Naive B cell (primary cell): ENCODE measurements at places on chromosomes 3 and 15.
A peak's percentile ranks its signal among the peaks of the same experiment; 100 is the strongest.

DNA sequence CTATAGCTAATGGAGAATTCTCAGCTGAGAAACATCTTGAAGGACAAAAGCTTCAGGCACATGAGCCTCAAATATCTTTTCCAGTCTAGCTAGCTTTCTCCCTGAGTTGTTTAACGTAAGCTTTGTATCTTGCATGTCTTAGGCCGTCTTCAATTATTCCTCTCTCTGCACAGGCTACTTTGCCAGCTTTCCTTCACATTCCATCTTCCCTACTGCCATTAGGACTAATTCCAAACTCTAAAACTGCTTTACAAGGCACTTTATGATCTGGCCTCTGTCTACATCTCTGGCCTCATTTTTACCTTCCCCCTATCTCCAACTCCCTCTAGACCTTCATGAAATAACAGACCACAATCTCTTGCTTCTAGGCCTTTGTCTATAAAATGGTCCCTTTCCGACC is 171.4 kb downstream of the GREM1 start:
- no peak overlapping the region for H3K27ac ChIP-seq
- no peaks in the 10 kb centered on the region for H3K4me1 ChIP-seq
- DNase-seq = no peak
- no peak overlapping the region for H3K4me3 ChIP-seq
- no peaks in the 10 kb centered on the region for H3K36me3 ChIP-seq
- peaks cover 14% of the 10 kb centered on the region for H3K27me3 ChIP-seq

DNA sequence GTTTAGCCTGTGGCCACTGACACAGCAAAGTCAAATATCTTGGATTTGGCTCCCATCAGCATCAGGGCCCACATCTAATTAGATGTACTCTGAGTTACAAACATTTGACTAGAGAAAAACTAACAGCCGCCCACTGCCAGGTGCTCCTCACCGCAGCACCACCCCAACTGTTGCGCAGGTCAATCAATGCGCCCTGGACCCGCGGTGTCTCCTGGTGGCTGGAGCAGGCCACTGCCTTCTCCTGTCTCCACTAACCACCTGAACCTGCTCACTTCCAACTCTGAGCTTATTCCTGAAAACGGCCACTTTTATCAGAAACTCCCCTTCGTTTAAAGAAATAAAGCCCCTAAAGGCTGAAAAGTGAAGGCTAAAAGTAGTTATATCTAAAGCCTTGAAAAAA is 4.3 kb downstream of the RIOX2 start:
- no peak overlapping the region for H3K27ac ChIP-seq
- no peak for DNase-seq
- H3K27me3 ChIP-seq = no peaks in the 10 kb centered on the region
- H3K4me3 ChIP-seq = no peak overlapping the region
- peaks cover 63% of the 10 kb centered on the region for H3K4me1 ChIP-seq

DNA sequence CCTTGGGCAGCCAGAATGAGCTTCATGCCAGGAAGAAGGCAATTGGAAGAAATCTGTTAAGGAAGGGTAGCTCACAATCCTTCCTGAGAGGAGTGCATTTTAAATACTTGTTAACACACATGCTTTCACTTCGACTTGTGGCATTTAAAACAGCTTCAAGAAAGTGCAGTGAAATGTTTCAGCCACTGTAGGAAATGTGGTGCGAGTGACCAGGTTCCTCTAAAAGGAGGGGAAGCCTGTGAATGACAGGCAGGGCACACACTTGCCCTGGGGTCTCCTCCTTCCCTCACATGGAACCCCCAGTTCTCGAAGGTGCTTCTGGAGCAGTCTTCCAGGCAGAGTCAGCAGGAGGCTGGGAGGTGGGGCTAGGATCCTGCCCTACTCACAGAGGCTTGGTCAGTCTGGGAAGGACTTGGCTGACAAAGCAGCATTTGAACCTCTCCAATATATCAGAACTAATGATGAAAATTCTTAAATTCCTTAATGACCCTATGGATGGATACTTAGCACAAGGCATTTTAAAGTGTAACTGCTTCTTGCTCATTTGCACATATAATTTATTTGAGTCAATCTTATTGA is 358.6 kb downstream of the CHST2 start:
- H3K27ac ChIP-seq = peak overlapping the region; percentile 77
- H3K36me3 ChIP-seq = peaks cover 4% of the 10 kb centered on the region
- no peaks in the 10 kb centered on the region for H3K27me3 ChIP-seq
- DNase-seq = peak; percentile 12
- peaks cover 18% of the 10 kb centered on the region for H3K4me1 ChIP-seq

DNA sequence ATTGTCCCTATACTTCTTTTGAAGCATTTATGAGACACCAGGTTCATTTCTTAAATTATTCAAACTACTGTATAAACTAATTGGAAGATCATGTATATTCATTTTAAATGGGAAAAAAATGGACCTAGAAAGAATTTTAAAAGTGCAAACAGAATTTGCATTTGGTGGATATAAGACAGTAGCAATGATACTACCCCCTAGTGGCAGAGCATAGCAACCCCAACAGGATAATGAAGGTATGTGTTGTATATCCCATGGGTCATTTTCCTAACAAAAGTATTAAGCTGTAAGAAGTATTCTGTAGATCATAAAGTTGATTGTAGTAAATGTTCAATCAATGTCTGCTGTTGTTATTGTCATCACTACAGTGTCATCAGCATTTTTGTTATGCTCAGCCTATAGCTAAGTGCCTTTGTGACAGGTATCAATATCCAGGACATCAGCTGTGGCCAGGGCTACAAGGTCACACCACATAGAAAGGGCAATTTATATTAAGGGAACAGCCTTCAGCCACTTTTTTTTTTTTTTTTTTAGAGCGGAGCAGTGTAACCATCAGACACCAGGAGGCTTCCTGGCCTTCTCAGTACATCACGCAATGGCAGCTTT is 175.8 kb downstream of the FOXB1 start:
- no peaks in the 10 kb centered on the region for H3K4me1 ChIP-seq
- no peak overlapping the region for H3K27ac ChIP-seq
- DNase-seq = peak; percentile 32
- H3K36me3 ChIP-seq = no peaks in the 10 kb centered on the region

DNA sequence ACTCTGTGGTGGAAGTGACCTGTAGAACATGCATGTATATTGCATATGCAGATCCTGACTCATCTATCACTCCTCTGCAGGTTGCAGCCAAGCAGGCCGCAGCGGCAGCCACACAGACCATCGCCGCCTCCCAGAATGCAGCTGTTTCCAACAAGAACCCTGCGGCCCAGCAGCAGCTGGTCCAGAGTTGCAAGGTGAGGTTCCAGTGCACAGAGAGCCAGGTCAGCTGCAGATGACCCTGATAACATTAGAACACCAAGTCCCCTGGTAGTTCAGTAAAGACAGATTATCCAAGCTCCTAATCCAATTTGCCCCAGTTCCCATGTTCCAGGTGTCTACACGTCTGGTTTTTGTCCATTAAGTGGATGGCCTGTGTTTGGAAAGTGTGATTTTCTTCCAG is 325.1 kb upstream of the TPM1 start:
- no peak for DNase-seq
- no peaks in the 10 kb centered on the region for H3K4me1 ChIP-seq
- H3K27me3 ChIP-seq = no peaks in the 10 kb centered on the region
- H3K4me3 ChIP-seq = no peak overlapping the region
- H3K27ac ChIP-seq = no peak overlapping the region

DNA sequence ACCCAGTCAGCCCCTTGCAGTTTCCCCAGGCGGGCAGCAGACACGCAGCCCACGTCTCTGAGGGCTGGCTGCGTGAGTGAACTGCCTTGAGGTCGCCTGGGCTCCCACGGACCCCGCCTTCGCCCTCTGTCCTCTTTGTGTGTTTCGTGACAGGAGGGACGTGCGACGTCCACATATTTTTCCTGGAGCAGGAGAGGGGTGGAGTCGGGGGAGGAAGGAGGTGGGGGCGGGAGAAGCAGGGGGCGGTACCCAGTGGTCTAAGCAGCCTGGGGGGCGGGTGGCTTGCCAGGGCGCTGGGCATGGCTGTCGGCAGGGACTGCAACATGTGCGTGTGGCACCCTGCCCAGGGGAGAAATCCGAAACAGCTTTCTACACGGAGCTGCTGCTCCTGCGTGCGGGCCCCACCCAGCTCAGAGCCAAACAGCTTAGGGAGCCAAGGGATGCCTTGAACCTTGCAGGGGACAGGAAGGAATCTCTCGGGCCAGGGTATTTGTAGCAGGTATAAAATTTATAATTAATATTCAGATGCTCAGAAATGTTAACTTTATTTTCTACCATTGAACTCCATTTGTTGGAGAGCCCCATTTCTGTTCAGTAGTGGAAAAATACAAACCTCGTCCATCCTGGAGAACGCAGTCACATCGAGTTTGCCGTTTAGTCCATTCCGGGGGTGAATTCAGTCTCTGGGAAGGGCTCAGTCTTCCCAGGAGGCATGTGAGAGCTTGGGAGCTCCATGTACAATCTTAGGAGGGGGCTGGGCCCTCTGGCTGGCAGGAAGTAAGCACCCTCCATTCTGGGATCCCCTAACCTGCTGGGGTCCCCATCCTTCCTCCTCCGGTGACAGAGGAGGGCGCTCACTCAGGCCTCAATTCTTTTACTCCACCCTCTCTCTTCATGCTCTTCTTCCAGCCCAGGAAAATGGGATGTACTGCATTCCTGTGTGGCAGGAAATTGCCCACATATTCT is 79.1 kb upstream of the MEF2A start:
- H3K4me1 ChIP-seq = peaks cover 23% of the 10 kb centered on the region
- H3K36me3 ChIP-seq = no peaks in the 10 kb centered on the region
- peaks cover 5% of the 10 kb centered on the region for H3K27me3 ChIP-seq
- no peak for DNase-seq
